HFF-Myc (cell line): ENCODE measurements at places on chromosomes 3 and 15.

GRCh38 chr3:43288366-43288765 is 2.0 kb downstream of the SNRK start:
- DNase-seq, result no peak

DNA sequence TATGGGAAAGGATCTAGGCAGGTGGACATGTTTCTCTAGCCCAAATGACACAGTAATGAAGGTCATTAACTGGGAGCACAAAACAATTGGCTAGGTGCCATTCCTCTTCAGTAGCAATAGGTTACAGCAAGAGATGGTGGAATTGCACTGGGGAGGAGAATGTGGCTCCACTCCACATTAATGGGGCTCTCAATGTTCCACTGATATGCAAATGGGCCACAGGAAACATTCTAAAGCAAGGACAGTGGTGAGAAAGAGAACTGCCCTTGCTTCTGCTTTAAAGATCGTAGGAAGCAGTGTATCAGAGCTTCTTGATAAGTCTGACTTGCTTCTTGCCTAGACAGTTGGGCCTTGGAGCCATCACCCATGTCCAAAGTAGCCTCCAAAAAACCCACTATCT is 271.4 kb upstream of the PPP2R3A start:
- no peak for DNase-seq

- no peak for DNase-seq
Measured at GRCh38 chr3:160008961-160009360, 20.3 kb downstream of the IL12A start.

DNA sequence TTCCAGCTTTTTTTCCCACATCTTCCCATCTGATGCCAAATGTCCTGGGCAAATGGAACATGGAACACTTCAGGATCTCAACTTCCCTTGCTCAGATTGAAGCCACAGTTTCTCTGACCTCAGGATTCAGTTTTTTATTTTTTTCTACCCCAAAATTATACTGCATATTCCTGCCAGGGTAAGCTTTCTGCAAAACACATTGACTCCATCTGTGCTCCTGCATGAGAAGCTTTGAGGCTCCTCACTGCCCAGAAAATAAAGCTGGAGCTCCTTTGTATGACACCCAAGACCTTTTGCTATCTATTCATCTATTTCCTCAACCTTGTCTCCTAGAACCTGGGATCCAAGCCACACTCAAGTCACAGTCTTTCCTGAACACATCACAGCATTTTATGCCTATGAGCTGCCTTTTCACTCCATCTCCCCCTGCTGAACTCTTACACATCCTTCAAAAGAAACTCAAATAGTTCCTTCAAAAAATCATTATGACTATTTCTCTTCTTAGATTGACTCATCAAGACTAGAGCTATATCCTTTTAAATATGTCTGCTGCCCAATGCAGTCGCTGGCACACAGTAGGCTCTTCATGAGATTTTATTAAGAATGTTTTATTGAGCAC is 57.4 kb upstream of the PSMD6 start:
- no peak for DNase-seq

DNA sequence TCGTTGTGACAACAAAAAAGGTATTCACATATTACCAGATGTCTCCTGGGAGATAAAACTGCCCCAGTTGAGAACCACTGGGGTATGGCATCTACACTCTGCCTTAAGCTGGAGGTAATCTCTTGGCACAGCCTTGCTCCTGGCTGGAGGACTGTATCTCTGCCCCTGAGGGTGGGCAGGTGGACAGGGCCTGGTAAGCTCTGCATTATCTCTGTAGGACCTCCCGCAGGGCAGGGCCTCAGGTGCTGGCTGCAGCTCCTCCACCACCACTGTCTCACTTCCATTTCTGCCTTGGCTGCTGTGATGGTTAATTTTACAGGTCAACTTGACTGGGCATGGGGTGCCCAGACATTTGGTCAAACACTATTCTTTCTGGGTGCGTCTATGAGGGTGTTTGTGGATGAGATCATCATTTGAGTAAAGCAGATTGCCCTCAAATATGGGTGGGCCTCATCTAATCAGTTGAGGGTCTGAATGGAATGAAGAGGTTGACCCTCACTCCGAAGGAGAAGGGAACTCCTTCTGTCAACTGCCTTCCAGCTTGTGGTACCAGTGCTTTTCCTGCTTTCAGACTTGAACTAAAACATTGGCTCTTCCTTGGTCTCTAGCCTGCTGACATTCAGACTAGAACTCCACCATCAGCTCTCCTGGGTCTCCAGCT is 9.8 kb upstream of the RHCG start:
- no peak for DNase-seq

DNA sequence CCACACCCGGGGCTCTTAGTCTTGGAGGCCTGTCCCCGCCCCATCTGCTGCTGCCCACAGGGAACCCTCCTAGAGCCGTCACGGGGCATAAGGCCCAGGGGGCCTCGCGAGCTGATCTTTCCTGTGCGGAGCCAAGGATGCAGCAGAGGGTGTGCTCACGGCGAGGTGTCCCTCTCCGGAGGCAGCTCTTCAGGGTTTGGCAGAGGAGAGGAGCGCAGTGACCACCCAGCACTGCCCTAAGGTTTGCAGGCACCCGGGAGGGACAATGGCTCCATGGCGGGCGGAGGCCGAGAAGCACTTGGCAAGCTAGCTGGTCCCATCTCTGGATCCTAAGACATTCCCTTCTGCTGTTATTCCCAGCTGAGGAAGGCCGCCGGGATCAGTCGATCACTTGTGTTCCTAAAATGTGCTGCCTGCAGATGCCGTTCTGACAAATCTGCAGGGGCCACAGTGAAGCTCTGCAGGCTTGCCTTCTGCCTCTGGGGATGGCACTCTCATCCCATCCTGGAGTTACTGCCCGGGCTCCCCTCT is 47.4 kb upstream of the PCSK6 start:
- no peak for DNase-seq

- DNase-seq, result no peak
Measured at GRCh38 chr3:82217571-82217970, 456.1 kb upstream of the GBE1 start.

- DNase-seq, result no peak
Measured at GRCh38 chr3:40054568-40055222, 245.3 kb downstream of the MYRIP start.
